ENCODE measurements at places on chromosomes 11 and 22.

- DNase-seq: no peak
These were observed 40.7 kb downstream of the LMO1 start for GRCh38 chr11:8222820-8223512.

DNA sequence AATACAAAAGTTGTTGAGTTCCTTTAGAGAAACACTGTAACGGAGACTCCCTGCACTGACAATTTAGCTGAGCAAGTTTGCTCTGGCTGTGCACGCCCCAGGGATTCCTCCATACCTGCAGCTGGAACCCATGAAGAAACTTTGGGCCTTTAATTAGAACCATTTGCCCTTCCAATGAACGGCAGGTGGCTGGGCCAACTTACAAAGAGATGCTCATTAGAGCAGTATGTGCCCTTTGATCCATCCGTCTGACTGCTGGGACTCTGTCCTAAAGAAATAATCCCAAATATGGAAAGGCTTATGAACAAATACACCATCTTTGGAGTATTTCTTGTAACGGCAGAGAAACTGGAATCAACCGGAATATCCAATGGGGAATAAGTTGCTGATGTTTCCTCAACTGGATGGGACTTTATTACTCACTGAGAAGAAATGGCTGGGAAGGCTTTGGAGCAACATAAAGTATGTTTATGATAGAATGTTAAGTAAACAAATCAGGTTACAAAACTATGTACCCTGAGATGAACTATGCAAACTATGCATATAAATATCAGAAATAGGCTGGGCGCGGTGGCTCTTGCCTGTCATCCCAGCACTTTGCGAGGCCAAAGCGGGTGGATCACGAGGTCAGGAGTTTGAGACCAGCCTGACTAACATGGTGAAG, 24.4 kb upstream of the FBLN1 start:
- DNase-seq: no peak

- DNase-seq: no peak
These were observed at the start of gene MOGAT2 for GRCh38 chr11:75717608-75718418. MOGAT2 (plus strand) TSS chr11:75717838; CDS start chr11:75717889, 51 bp downstream.

GRCh38 chr11:328012-328411, 7.4 kb upstream of the IFITM3 start:
- no peak for DNase-seq

DNA sequence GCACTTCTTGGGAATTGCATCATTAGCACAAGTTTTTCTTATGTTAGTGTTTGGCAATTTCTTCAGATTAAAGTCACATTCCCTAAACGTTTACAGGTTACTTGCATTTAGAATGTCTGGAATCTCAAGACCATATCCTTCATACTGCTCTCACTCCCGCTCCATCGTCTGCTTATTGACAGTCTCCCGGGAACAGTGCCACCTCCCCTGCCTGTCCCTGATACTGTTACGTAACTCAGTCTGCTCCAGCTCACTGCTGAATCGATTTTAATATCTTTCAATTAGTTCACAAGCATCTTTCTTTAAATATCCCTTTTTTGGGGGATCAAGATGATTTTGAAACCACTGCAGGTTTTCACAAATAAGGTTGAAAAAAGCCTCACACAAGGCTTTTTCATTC, 48.2 kb downstream of the GLYATL2 start:
- no peak for DNase-seq
